NCI-H1048 (cell line): ENCODE measurements at places on chromosomes 12 and 14.
A peak's percentile ranks its signal among the peaks of the same experiment; 100 is the strongest.

DNA sequence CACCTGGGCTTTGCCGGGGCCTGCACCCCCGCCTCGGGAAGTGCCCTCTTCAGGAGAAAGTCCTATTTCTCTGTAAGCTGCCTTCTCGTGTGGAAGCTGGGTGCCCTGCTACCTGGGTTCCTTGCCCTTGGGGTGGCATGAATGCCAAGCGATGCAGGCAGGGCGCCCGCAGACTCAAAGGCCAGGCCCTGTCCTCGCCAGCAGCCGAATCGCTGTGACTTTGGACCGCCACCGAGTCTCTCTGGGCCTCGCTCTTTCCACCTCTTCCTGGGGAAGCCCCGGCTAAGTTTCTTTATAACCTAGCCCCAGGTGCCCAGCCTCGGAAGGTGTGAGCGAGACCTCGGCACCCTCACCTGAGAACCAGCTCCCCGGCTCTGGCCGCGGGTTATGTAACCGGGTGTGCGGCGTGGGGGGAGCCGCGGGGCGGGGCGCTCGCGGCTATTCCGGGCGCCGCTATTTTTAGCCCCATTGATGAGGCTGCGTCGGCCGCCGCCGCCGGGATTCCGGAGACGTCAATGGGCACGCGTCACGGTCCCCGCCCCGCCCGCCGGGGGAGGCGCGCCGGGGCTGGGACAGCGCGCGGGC, 14.6 kb upstream of the NR4A1 start:
- peak; percentile 55 for DNase-seq

- DNase-seq, result peak; percentile 43
Observed at GRCh38 chr12:58242796-58243630, 301.6 kb downstream of the ATP23 start.

GRCh38 chr14:72882047-72882446, 11.9 kb downstream of the DPF3 start:
- DNase-seq, result no peak

- DNase-seq, result no peak
Observed at GRCh38 chr12:61530456-61530855, 729.7 kb upstream of the USP15 start.

DNA sequence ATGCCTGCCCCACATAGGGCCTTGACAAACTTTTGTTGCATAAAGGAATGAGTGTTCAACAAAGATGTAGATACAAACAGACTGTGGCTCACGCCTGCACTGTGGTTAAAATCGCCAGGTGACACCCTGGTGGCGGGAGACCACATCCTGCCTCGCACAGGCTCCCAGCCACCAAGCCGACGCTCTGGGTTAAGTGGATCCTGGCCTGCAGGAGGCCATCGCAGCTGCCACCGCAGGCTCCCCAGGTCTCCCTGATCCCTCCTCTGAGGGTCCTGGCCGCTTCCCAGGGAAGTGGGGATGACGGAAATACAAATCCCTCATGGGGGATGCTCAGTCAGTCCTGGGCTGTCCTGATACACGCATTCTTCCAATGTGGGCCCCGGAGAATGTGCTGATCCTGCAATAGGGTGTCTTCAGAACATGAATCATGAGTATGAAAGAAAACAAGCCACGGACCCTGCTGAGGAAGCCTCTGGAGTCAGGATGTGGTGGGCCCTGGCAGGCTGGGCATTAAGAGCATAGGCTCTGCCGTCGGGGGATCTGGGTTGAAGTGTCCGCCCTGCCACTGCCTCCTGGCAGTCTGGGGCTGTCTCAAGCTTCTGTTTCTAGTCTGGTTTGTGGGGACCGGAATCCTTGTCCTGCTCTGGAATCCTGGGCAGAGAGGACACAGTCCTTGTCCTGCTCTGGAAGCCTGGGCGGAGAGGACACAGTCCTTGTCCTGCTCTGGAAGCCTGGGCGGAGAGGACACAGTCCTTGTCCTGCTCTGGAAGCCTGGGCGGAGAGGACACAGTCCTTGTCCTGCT, 53.5 kb upstream of the BEGAIN start:
- DNase-seq, result no peak
